ENCODE measurements at places on chromosomes 7 and 10.

DNA sequence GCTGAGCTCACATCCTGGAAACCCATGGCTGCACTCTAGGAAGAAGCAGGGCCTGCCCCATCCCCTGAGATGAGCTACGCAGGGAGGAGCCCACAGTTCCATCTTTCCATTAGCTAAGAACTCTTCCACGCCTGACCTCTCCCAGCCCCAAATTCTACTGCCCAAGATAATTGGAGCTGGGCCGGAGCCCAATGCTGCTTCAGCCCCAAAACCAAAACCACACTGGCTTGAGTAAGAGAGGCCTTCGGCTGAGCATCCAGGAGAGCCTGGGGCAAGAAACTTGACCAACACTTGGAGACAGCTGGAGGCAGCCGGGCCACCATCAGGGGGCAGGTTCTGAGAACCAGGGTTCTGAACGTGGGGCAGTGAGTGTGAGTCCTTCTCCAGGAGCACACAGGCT lies 116.1 kb upstream of the ZMIZ1 start:
- no peak for DNase-seq

- no peak for DNase-seq
These were observed 139.3 kb downstream of the PPP1R9A start for GRCh38 chr7:95046494-95047240.

DNA sequence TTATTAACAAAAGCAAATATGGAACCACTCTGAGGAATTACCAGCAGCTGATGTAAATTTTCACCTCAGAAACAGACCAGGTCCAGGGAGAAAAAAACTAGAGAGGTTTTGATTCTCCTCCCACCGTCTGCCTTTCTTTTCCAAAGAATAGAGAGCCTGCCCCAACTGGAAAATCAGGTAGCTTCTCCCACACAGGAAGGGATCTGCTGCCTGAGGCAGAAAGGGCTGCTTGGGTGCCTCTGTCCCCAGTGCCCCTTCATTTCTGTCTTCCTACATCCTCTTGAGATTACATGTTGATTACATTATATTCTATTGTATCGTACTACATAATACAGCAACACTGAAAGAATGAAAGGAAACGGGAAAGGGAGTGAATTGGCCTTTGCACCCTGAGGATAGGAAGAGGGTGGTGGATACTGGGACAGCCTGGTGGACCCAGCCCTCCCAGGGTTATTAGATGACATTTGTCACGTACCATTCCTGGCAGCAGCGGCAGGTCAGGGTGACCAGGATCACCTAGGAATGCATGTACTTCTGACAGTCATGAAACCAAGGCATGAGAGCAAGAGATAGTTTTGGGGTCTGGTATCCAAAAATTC lies 8.9 kb downstream of the ST8SIA6 start:
- DNase-seq = no peak

DNA sequence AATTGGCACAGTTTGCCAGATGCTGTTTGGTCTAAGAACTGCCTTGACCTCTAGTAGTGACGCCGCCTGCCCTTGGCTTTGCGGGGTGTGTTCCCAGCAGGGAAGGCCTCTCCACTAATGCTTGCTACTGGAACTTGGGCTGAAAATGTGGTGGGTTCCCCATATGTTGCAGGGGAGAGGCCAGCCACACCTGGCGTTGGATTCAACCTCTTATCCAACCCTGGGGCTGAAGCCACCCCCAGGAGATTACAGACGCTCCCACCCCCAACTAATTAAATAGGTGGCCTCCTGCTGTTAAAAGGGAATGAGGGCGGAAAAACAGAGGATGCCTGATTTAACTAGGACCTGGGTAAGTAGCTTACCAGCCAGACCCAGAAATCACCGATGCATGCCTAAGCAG lies 19.2 kb upstream of the ATOH7 start:
- no peak for DNase-seq

DNA sequence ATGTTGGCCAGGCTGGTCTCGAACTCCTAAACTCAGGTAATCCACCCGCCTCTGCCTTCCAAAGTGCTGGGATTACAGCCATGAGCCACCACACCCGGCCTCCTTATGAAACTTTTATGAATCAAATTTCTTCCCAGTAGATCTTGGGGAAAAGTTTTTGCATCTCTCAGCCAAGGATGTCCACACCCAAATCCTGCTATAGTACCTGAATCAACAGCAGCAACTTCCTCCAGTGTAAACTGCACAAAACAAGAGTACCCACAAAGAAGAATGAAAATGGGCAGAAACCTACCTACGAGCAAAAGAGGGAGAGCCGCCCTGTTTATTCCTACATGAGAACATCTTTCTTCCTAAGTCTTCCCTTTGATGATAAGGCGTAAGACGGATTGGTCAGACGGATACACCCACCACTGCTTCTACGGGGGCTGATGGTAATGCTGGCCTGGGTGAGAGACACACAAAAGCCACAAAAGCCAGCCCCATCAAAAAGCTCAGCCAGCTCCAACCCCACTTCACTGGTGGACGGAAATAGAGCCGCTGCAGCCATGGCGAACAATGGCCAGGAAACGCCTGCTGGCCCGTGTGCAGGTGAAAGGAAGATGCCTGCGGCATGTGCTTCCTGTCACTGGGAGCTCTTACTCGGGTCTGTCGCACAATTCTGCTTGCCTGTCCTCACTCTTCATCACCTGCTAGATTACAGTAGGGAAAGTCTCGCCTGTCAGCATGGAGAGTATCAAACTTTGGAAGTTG lies 10.4 kb downstream of the JCAD start:
- no peak for DNase-seq
